Effector memory CD8-positive, alpha-beta T cell (primary cell): ENCODE measurements at places on chromosomes 5 and 9.

DNA sequence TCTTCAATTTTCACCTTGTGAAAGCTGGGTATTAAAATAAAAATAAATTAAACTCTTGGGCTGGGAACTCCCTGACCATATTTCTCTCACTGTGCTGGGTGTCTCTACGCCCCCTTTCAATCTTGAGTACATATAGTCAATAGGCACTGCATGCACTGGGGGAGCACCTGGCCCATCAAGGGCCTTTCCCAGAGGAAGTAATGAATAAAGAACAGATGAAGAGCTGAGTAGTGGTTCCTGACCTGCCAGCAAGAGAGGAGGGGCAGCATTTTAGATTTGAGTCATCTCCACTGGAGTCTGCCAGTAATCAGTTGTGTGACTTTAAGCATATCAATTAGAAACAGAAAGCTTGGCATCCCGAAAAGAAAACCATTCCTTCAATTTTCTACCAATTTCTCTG lies 6.2 kb downstream of the MAPKAP1 start:
- no peak for DNase-seq

- no peak for DNase-seq
These were observed 74.5 kb downstream of the ADAMTS2 start for GRCh38 chr5:179270581-179271427.

DNA sequence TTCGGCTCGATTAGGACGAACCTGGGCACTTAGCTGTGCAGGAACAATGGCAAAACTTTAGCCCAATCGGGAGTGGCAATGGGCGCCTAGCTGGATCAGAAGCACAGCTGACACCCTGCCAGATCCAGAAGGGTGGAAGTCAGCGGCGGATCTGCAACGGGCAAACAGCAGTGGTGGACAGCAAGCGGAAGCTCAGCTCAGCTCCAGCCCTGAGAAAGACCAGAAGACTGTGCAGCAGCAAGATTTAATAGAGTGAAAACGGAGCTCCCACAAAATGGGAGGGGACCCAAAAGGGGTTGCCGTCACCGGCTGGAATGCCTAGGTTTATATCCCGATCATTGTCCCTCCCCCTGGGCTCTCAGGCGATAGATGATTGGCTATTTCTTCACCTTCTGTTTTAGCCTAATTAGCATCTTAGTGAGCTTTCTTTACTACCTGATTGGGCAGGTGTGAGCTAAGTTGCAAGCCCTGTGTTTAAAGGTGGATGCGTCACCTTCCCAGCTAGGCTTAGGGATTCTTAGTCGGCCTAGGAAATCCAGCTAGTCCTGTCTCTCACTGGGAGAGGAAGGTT lies 1237.9 kb downstream of the CDH12 start:
- no peak for DNase-seq

DNA sequence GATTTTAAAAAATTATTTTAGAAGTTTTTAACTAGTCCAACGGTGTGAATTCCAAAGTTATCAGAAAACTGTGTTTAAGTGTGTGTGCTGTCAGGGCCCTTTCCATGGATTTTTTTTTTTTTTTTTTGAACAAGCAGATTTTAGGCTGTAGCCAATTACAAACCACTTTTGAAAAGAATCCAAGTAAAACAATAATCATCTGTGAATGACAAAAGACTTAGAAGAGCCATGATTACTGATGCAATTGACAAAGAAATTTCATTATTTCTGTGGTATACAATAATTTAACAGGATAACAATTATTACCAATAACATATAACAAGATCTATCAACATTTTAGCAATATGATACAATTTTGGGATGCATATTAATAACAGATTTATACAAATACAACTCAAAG lies 16.2 kb upstream of the PAIP1 start:
- DNase-seq: no peak

DNA sequence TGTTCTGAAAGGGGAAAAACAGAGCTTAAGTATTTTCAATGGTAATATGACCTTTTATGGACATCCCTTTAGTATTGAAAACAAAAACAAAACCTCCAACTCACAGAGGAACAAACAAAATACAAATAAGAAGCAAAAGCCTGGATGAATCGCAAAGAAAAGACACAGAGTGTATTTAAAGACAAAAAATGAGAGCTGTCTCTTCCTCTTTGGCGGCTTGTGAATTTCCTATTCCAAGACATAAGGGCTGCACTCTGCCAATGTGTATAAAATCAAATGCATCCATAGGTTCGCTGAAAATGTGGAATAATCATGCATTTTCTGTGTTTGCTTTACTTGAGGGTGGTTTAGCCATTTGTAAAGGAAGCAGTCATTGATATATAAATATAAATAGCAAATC lies 739.3 kb upstream of the ZNF608 start:
- DNase-seq: no peak

DNA sequence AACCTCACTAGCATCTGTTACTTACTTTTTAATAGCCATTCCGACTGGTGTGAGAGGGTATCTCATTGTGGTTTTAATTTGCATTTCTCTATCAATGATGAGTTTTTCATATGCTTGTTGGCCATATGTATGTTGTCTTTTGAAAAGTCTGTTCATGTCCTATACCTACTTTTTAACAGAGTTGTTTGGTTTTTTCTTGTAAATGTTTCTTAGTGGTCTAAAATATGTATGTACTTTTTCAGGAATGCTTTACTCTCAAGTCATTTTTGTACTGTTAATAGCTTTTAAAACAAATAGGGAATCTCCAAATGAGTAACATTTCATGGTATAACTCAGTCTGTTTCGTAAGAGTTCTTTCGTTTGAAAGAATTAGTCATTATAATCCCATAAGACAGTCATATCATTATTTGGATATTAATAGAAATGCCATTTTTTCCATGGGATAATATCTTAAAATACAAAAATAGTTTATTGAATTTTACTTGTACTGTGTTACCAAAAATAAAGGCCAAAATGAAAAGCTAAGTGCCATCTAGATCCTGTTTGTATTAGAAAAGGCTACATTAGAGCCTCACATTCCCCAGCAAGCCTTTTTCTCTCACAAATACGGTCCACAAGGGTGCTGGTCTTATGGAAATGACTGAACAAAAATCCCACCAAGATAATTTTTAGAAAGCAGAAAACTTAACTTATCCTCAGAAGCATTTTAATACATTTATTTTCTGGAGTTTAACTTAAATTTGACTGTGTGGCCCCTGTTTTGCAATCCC lies 247.7 kb downstream of the PJA2 start:
- DNase-seq: no peak

GRCh38 chr5:137091472-137091871 lies 407.7 kb downstream of the SPOCK1 start:
- DNase-seq: no peak

GRCh38 chr9:78030553-78031443 lies 813 bp downstream of the GNAQ start:
- peak; percentile 24 for DNase-seq

- DNase-seq: no peak
These were observed 158.2 kb upstream of the PPP2R2B start for GRCh38 chr5:147036691-147037245.

DNA sequence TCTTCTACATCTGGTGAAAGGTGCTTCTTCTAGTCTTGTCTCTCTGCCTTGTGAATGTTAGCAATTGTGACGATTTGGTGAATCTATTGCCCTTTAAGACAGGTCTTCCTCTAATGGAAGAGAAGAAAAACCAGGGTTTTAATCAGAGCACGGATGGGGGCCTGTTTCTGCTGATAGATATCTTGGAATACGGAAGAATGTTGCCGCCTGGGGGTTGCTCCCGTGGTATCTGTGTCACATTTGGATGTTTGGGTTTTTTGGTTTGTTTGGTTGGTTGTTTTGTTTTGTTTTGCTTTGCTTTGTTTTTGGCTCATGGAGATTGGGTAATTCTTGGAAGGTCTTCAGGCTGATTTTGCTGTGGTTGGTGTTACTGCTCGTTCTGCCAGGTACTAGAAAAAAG lies 9.7 kb upstream of the SLC1A3 start:
- no peak for DNase-seq

DNA sequence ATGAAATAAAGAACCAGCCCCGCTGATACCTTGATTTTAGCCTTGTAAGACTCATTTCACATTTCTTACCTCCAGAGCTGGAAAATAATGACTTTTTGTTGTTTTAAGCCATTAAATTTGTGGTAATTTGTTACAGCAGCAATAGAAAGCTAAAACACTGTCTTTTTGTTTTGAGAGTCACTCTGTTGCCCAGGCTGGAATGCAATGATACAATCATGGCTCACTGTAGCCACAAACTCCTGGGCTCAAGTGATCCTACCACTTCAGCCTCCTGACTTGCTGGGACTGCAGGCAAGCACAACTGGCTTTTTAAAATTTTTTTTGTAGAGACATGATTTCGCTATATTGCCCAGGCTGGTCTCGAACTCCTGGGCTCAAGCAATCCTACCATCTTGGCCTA lies 34.7 kb upstream of the MYO10 start:
- DNase-seq: no peak

GRCh38 chr5:124102486-124102885 lies 590.5 kb downstream of the CSNK1G3 start:
- DNase-seq: no peak

DNA sequence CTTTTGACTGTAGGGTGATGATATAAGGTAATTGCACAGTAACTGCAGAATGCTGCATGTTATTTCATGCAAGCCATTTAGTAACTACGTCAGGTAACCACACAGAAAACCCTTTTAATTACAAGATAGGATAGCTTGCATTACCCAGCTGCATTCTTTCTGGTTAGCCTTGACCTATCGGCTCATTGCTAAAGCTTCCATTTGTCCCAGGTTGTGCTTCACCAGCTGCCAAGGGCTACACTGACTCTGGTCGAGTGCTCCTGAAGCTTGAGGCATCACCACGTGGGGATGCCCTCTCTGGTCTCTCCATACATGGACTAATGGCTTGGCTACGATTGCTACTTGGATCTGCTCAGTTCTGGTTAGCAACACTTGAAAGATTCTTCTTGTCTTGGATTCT lies 81.1 kb upstream of the SLC12A2 start:
- no peak for DNase-seq

GRCh38 chr9:98530806-98531386 lies 177.8 kb downstream of the GABBR2 start:
- DNase-seq: no peak

DNA sequence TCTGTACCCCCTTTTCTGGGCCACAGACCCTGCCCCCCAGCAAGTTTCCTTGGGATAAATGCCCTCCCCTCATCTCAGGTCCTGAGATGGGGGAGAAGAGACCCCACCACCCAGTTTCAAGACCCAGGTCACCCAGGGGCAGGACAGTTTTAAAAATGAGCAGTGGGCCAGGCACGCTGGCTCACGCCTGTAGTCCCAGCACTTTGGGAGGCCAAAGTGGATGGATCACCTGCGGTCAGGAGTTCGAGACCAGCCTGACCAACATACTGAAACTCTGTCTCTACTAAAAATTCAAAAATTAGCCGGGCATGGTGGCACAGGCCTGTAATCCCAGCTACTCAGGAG lies 6.1 kb downstream of the PTGES2 start:
- no peak for DNase-seq

DNA sequence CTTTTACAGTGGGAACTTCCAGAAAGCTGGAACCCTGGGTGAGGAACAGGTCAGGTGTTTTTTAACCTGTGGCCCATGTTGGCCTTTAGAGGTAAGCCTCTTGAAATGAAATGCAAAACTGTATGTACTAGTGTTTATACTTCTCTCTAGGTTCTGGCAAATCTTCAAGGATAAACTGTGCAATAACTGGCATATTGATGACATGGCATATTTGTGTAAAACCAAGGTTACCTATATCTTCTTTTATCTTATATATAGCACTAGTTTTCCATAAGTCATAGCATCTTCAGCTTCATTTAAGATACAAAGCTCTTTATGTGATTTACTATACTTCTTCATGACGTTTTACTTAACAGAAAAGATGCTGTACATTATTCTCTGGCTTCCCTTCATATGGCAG lies 7.4 kb upstream of the IARS1 start:
- no peak for DNase-seq

DNA sequence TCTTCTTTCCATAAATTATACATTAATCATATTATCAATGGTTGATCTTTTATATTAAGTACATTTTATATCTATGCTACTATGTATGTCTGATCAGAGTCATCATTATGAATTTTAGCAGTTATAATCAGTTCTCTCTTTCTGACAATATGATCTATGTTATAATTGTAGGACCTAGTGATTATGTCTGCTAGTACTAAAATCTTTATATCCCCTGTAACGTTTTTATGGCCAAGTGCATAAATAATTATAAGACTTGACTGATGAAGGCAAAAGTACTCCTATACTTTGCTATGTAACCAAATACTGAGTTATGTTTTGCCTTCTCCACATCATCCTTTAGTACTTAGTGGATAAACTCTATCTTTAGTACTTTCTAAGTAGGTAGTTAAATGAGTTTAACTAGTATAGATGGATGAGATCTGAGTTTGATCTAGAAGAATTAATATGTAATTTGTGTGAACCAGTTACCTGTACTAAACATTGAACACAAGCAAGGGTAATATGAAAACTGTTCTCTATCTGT lies 75.4 kb downstream of the SLF1 start:
- no peak for DNase-seq

DNA sequence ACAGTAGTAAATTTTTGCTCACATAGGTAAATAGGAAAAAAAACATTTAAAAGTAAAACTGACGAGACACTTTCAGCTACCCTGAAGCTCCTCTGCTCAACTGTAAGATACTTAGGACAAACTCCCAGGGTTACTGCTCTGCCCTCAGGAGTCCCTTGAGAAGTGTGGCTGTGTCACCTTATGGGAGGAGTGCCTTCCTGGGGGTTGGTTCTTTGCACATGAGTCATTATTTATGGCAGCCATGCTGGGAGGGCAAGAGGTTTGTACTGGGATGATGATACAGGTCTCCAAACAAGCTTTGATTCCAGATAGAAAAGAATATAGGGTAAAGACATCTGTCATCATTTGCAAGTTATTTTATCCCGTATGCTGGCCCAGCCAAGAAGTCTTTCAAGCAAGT lies 45.9 kb downstream of the TTC1 start:
- no peak for DNase-seq

GRCh38 chr9:125847735-125848134 lies 100.6 kb downstream of the PBX3 start:
- DNase-seq: no peak

GRCh38 chr5:64685866-64686265 lies 4.4 kb upstream of the SHISAL2B start:
- no peak for DNase-seq

DNA sequence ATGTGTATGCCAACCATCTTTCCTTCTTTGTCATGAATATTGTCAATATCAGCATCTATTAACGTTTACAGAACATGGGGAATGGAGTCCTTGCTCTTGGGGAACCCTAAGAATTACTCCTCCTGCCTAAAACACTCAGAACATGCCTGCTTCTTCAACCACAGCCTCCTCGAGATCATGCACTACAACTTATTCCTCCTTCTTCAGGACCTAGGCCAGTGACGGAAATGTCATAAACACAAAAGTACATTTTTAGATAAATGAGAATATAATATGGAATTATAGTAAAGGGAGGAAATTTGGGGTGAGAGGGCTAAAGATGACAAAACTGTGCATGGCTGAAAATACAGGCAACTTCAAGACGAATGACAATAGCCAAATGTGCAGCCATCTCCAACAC lies 3.1 kb upstream of the IFNK start:
- no peak for DNase-seq

DNA sequence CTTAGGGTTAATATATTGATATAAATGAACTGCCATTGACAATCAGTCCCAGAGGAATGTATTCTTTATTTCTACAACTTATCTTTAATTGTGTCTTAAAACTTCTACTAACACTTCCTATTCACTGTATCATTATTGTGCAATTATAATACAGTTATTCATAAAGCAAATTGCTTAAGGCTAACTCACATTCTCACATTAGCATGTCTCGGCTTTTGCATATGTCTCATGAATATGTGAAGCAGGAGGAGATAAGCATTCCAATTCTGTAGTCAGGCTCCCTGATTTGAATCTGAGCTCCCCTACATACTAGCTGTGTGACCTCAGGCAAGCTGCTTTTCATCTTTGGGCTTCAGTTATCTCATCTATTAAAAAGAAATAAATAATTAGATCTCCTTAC lies 45.4 kb downstream of the PLGRKT start:
- DNase-seq: no peak
